Thymus (tissue), 14 donors: ENCODE measurements at places on chromosomes 12 and 14. TPM values are rescaled to one million over a fixed set of nuclear protein-coding genes. Genes with fewer than 3 reads are reported as not detected.

Gene CPNE8
- 5.1 TPM for total RNA-seq

Gene CFAP54
- 0.28 TPM for total RNA-seq

Gene PTPN21
- total RNA-seq = 0.99 TPM

Gene ITPK1
- total RNA-seq = 9.5 TPM

DNA sequence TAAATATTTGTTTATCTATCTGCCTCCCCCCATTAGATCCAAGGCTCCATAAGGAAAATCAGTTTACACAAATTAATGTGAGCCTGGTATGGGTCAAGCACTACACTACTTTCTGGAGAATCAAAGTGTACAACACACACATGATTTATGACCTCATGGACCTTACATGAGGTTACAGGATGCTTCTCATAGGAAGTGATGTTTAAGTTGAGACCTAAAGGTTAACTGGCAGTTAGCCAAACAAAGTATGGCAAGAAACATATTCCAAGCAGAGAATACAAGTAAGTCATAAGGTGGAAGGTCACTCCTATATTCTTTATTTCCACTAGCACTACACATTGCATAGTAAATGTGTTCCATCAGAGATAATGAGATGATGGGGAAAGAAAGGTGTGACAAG is 39.2 kb downstream of the OSBPL8 start:
- no peak overlapping the region for H3K4me3 ChIP-seq
- no peaks in the 10 kb centered on the region for H3K4me1 ChIP-seq
- H3K27me3 ChIP-seq = no peaks in the 10 kb centered on the region
- DNase-seq = no peak

Gene TUBA1C
- total RNA-seq = 112 TPM

Gene OR6C2
- not detected for total RNA-seq
